ENCODE measurements at places on chromosomes 12 and 14. TPM values are rescaled to one million over a fixed set of nuclear protein-coding genes. Genes with fewer than 3 reads are reported as not detected.

GRCh38 chr12:107590413-107590812 is 95.2 kb upstream of the PWP1 start:
- H3K4me3 ChIP-seq = no peak overlapping the region
- no peaks in the 10 kb centered on the region for H3K27me3 ChIP-seq
- DNase-seq = no peak
- no peak overlapping the region for H3K27ac ChIP-seq
- no peaks in the 10 kb centered on the region for H3K36me3 ChIP-seq
- no peaks in the 10 kb centered on the region for H3K4me1 ChIP-seq

Gene TAS2R9
- not detected for total RNA-seq

GRCh38 chr12:71008616-71009015 is 88.1 kb upstream of the PTPRR start:
- no peaks in the 10 kb centered on the region for H3K4me1 ChIP-seq
- no peaks in the 10 kb centered on the region for H3K27me3 ChIP-seq
- no peak overlapping the region for H3K27ac ChIP-seq
- DNase-seq = no peak
- H3K4me3 ChIP-seq = no peak overlapping the region

- no peaks in the 10 kb centered on the region for H3K27me3 ChIP-seq
- H3K4me1 ChIP-seq = peaks cover 10% of the 10 kb centered on the region
- H3K4me3 ChIP-seq = no peak overlapping the region
- no peak for DNase-seq
- no peaks in the 10 kb centered on the region for H3K36me3 ChIP-seq
These were observed 76.6 kb upstream of the TMPO start for GRCh38 chr12:98438656-98439230.

- no peak overlapping the region for H3K27ac ChIP-seq
- H3K36me3 ChIP-seq = no peaks in the 10 kb centered on the region
- H3K4me3 ChIP-seq = no peak overlapping the region
These were observed 180.9 kb downstream of the SRGAP1 start for GRCh38 chr12:64025174-64025958.

Gene ZNF605
- total RNA-seq = 10.1 TPM

Gene DPF3
- not detected for total RNA-seq

GRCh38 chr14:94145902-94146527 is 16.6 kb upstream of the IFI27L2 start:
- no peak for DNase-seq
- no peaks in the 10 kb centered on the region for H3K27me3 ChIP-seq
- H3K4me3 ChIP-seq = no peak overlapping the region
- H3K27ac ChIP-seq = no peak overlapping the region
- no peaks in the 10 kb centered on the region for H3K36me3 ChIP-seq
- H3K4me1 ChIP-seq = no peaks in the 10 kb centered on the region

GRCh38 chr12:64522316-64522715 is 70.4 kb downstream of the TBK1 start:
- H3K36me3 ChIP-seq = no peaks in the 10 kb centered on the region
- no peak overlapping the region for H3K4me3 ChIP-seq
- no peaks in the 10 kb centered on the region for H3K27me3 ChIP-seq
- no peak for DNase-seq

Gene BMP4
- total RNA-seq = 31.4 TPM

Gene STAB2
- total RNA-seq = 0.25 TPM

GRCh38 chr14:105627701-105628100 is 101.3 kb downstream of the TMEM121 start:
- DNase-seq = no peak
- no peaks in the 10 kb centered on the region for H3K27me3 ChIP-seq
- H3K4me3 ChIP-seq = no peak overlapping the region
- no peak overlapping the region for H3K27ac ChIP-seq
- no peaks in the 10 kb centered on the region for H3K4me1 ChIP-seq

- H3K36me3 ChIP-seq = no peaks in the 10 kb centered on the region
- H3K27me3 ChIP-seq = no peaks in the 10 kb centered on the region
- DNase-seq = no peak
- H3K27ac ChIP-seq = no peak overlapping the region
- H3K4me3 ChIP-seq = no peak overlapping the region
These were observed 54.3 kb downstream of the SLC41A2 start for GRCh38 chr12:104903648-104904423.

Gene E2F7
- 2.2 TPM for total RNA-seq

DNA sequence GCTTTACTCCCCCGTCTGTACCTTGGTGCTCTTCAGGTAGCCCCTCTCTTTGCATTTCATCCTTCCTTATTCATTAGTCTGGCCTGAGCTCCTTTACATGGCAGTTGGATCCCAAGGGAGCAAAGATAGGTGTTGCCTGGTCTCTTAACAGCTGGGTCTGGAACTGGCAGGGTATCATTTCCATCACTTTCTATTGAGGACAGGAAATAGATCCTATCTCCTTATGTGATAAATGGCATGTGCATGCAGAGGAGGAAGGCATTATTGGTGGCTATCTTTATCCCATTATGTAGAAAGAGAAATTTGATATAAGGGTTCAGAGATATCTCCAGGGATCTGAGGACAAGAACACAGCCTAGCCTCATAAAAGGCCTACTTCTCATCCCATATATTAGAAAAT is 54.6 kb upstream of the OAS1 start:
- no peaks in the 10 kb centered on the region for H3K4me1 ChIP-seq
- no peak for DNase-seq
- H3K27ac ChIP-seq = no peak overlapping the region
- H3K27me3 ChIP-seq = no peaks in the 10 kb centered on the region

Gene DAO
- not detected for total RNA-seq

GRCh38 chr14:29215853-29216252 is 449.3 kb downstream of the FOXG1 start:
- DNase-seq = no peak
- no peaks in the 10 kb centered on the region for H3K36me3 ChIP-seq
- no peaks in the 10 kb centered on the region for H3K4me1 ChIP-seq
- H3K27me3 ChIP-seq = no peaks in the 10 kb centered on the region

Gene OTX2
- total RNA-seq = not detected

DNA sequence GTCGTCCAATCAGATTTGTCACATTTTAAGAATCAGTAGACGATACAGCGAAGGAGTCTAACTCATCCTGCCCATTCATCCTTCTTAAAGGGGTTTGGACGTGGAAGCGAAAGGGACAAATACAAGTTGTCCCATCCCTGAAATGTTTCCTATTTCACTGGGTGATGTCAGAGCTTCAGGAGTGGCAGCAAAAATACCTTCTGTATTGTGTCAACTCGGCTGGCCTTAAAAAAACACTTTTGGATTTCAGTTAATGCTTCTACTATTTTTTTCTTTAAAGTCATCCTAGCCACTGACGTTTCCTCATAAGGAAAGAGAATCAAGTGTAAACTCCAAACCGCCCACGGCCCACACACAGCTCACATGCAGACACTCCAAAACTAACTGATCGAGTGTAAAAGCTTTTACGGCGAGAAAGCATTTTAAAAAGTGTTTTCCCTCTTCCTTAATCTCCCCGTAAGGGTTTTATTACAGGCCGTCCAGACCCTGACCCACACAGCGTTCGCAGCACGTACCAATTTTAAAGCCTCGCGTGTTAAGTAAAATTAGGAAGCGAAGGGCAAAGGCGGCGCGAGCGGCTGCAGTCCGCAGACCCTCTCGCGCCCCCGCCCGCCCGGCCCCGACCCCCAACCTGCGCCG is 593 bp downstream of the CFL2 start:
- H3K36me3 ChIP-seq = peaks cover 5% of the 10 kb centered on the region
- H3K4me1 ChIP-seq = peaks cover 25% of the 10 kb centered on the region
- H3K27ac ChIP-seq = peak overlapping the region; percentile 96
- H3K4me3 ChIP-seq = peak overlapping the region; percentile 81
- no peaks in the 10 kb centered on the region for H3K27me3 ChIP-seq

DNA sequence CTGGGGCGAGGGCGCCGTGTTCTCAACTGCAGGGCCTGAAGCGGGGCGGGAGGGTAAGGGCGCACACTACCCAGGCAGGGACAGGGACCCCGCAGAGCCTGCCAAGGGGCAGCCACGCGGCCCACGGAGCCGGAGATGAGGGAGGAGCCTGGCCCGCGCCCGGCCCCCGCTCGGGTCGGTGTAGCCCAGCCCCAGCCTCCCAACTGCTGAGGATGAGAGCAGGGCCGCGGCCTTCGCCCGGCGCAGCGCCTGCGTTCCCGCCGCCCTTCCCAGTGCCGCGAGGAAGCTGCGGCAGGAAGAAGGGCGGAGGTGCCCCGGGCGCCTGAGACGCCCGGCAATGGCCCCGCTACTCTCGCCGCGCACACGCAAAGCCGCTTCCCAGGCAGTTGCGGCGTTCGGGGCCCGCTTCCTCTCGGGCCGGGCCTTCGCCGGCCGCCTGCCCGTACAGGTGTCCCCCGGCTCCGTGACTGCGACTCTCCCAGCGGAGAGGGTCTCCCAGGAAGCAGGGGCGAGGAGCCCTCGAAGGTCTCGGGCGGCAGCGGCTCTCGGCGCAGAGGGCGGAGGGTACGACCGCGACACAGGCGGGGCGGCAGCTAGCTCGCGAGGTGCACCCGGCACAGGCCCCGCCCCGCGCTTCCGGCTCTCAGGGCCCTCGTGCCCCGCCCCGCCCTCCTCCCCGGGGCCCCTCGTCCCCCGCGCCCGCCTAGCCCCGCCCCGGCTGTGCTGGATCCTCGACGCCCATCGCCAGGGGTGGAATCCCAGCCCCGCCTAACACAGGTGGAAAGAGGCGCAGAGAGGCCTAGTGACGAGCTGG is 24.8 kb upstream of the YY1 start:
- peak overlapping the region; percentile 72 for H3K4me3 ChIP-seq
- H3K27ac ChIP-seq = peak overlapping the region; percentile 92
- peaks cover 18% of the 10 kb centered on the region for H3K4me1 ChIP-seq

DNA sequence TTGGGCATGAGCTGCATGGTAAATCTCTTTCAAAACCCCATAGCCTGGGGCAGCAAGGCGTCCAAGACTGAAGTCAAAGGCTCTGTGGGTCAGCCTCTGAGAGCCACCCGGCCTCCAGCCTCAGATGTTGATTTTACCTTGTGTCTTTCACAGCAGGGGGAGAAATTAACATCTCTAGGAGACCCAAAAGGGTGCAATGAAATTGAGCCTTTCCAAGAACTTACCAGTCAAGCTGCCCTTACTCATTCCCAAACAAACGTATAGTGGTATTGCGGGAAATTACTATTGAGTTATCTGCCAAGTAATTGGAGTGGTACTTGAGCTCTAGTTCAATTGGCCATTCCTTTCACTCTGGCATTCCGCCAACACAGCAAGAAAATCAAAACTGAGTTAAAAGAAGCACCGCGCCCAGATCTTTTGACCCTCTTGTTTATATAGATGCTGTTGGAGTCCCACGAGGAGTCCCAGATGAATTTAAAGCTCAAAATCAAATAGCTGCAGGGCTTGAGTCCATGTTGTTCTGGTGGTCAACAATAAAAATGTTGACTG is 380.7 kb upstream of the SYT1 start:
- H3K4me3 ChIP-seq = no peak overlapping the region
- no peak for DNase-seq
- H3K4me1 ChIP-seq = no peaks in the 10 kb centered on the region
- no peak overlapping the region for H3K27ac ChIP-seq
- H3K36me3 ChIP-seq = no peaks in the 10 kb centered on the region

Gene SRGAP1
- 7.4 TPM for total RNA-seq

DNA sequence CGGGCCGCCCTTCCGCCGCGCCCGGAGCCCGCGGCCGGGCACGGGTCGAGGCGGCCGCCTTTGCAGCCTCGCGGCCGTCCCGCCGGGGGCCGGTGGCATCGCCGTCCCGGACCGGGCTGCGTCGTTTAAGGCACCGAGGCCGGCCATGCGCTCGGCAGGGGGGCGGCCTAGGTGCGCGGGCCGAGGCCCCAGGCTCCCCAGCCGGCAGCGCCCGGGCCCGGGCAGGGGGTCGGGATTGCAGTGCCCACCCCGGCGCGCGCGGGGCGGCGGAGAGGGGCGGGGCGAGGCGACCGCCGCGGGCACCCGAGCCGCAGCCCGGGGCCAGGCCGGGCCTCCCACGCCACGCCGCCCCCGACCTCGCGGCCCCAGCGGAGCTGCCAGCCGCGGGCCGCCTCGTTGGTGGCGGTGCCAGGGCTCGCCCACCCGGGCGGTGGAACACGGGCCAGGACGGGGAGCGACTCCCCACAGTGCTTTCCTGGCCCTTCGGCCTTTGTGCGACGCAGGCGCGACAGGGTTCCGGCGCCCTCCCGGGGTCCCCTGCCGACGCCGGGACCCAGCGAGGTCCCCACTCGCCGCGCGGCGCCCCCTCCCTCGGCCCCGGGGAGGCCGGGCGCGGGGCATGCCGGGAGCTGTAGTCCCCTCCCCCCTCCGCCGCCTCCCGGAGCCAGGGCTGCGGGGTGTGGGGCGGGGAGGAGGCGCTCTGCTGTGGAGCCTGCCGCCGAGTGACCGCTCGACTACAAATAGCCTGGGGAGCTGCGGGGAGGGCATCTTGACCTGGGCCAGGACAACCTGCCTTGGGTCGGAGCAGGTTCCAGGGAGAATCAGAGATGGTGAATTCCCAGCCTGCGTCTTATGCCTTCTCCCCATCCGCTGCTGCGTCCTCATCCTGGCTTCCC is 769 bp downstream of the FKBP4 start:
- H3K27ac ChIP-seq = peak overlapping the region; percentile 99
- peaks cover 46% of the 10 kb centered on the region for H3K4me1 ChIP-seq
- H3K4me3 ChIP-seq = peak overlapping the region; percentile 93
- peaks cover 29% of the 10 kb centered on the region for H3K36me3 ChIP-seq
- DNase-seq = no peak

Gene PSMC6
- 49.6 TPM for total RNA-seq

- H3K4me1 ChIP-seq = peaks cover 60% of the 10 kb centered on the region
- H3K4me3 ChIP-seq = peak overlapping the region; percentile 50
- peak overlapping the region; percentile 95 for H3K27ac ChIP-seq
These were observed 679 bp downstream of the BDKRB2 start for GRCh38 chr14:96205059-96205977.

DNA sequence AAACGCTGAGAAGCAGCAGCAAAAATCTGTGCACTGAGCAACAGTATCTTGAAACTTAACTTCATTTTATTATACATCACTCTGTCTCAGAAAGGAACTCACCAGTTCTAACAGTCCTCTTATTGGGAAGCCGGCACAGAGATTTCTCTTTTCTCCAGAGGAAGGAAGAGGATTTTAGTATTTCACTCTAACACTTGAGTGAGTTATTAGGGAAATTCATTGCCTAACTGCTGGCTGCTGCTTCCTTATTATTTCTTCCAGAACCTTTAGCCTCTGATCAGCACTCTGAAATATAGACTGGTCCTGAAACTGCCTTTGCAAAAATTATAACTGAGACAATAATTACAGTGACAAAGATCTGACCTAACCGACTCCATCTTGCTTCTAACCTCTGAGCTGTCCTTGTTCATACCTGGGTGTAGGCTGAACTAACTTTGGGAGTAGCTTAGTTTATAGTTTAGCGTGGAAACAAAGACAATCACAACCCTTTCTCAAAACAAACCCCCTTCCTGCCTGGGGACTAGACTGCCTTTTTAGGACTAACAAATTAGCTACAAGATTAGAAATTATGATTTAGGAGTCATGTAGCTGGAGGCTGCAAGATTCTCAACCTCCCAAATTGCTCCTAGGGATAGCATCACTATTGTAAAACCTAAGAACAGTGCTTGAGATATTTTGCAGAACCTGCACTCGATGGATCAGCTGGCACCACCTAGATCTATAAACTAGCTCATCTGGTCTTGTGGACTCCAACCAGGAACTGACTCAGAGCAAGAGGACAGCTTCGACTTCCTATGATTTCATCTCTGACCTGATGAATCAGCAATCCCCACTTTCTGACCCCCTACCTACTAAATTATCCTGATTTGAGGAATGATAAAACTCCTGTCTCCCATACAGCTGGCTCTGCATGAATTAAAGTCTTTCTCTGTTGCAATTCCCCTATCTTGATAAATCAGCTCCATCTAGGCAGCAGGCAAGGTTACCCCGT is 117.5 kb downstream of the DYRK2 start:
- no peaks in the 10 kb centered on the region for H3K36me3 ChIP-seq
- peaks cover 11% of the 10 kb centered on the region for H3K4me1 ChIP-seq
- H3K27ac ChIP-seq = no peak overlapping the region

GRCh38 chr14:91300957-91301356 is 56.5 kb upstream of the GPR68 start:
- H3K4me1 ChIP-seq = peaks cover 6% of the 10 kb centered on the region
- H3K4me3 ChIP-seq = no peak overlapping the region
- H3K36me3 ChIP-seq = no peaks in the 10 kb centered on the region
- H3K27me3 ChIP-seq = no peaks in the 10 kb centered on the region
- H3K27ac ChIP-seq = no peak overlapping the region
